ENCODE measurements at places on chromosomes 6 and 20.
A peak's percentile ranks its signal among the peaks of the same experiment; 100 is the strongest.

GRCh38 chr6:125871365-125871764, 80.6 kb downstream of the NCOA7 start:
- peak; percentile 73 for DNase-seq

GRCh38 chr6:76888351-76888750, 574.9 kb downstream of the HTR1B start:
- DNase-seq = no peak

DNA sequence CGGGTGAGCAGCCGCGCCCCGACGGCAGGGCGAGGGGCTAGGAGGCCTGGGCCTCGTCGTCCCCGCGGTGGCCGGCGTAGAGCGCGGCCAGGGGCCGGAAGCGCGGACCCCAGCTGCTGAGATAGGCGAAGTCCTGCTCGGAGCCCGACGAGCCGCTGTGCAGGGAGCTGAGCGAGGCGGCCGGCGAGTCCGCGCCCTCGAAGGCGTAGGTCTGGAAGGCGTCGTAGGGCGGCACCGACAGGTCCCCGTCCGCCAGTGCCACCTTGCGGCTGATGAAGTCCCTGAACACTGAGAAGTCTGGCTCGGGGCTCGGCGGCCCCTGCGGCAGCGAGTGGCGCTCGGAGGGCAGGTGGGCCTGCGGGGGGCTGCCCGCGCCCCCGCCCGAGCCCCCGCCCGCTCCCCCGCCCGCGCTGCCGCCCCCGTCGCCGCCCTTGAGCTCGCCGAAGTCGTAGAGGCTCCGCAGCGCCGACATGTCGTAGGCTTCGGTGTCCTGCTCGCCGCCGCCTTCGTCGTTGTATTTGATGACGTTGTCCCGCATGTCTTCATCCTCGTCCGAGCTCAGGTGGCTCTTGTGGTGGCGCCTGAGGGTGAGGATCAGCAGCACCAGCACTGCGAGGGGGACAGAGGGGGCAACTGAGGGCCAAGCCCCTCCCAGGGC, 56.5 kb downstream of the CD40 start:
- DNase-seq = no peak

GRCh38 chr6:160534050-160534696, 129.9 kb downstream of the LPA start:
- DNase-seq = no peak

DNA sequence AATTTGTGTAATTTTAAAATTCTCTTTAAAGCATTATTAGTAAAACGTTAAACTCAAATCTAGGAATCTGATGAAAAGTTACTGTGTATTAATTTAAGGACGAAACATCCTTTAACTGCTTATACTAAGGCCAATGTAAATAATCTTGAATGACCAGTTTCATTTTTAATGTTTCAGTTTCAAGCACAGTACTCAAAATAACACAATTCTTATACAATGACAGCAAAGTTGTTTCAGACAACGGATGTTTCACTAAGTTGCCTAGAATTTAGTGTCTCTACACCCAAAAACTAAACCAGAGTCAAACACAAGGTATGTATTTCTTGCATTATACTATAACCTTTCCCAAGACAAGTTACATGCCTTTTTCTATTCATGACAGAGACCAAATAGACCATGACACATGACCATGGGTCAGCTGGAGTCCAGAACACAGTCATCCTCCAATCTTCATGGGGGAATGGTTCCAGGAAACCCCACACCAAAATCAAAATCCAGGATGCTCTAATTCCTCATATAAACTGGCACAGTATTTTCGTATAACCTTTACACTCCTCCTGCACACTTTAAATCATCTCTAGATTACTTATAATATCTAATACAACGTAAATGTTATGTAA, 7.7 kb downstream of the PHIP start:
- no peak for DNase-seq

- DNase-seq = peak; percentile 6
These were observed 9.6 kb downstream of the MOXD1 start for GRCh38 chr6:132391391-132392269.

DNA sequence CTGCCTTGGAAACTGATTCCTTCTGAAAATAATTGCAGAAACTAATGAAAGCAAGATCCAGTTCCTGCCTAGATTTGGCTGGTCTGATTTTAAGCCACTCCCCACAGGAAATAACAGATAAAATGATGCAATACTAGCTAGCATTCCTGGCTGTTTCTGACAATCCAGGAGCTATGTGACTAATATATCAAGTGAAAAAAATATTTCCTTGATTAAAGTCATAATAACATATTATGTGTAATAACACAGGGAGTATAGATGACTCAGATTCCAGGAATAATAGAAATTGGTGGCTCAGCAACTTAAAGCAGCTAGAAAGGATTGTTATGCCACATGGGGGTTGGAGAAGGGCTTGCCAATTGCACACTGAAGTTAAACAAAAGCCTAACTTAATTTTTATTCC, 182.7 kb upstream of the SALL4 start:
- DNase-seq = no peak

GRCh38 chr6:108564178-108564577, 3.5 kb downstream of the FOXO3 start:
- no peak for DNase-seq

DNA sequence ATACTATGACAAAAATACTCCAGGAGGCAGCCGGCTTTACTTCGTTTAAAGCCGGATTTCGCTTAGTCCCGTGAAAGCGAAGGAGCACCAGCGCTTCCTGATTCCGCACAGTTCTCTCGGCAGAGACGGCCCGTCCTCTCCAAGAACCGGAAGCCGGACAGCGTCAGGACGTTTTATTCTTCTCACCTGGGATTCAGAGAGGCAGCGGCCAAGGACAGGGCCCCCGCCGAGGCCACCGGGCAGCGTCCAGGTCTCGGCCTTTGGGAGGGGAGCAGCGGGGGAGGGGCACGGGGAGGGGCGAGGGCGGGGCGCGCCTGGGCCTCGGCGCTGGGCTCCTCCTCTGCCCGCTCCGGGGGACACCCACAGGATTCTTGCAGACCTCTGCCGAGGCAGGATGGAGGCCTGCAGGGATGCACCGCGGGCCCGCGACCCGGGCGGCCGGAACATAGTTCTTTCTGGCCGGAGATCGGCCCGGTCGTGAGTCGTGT, 2.8 kb upstream of the DIDO1 start:
- DNase-seq = no peak

DNA sequence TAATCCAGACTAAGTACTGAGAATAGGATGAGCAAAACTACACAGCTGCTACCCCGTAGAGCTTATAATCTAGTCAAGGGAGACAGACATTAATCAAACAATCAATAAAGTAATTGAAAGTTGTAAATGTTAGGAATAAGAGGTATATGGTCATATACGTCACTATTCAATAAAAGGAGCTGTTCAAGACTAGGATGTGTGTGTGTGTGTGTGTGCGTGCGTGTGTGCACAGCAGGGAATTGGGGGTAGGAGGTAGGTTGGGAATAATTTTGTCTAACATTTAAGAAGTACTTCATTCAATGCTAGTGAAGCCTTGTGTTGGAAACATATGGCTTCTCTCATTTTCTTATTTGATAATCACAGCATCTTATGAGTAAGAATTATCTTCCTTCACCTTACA, 41.8 kb downstream of the SESN1 start:
- no peak for DNase-seq

- DNase-seq = no peak
These were observed 366.1 kb upstream of the SOX4 start for GRCh38 chr6:21227486-21227885.

DNA sequence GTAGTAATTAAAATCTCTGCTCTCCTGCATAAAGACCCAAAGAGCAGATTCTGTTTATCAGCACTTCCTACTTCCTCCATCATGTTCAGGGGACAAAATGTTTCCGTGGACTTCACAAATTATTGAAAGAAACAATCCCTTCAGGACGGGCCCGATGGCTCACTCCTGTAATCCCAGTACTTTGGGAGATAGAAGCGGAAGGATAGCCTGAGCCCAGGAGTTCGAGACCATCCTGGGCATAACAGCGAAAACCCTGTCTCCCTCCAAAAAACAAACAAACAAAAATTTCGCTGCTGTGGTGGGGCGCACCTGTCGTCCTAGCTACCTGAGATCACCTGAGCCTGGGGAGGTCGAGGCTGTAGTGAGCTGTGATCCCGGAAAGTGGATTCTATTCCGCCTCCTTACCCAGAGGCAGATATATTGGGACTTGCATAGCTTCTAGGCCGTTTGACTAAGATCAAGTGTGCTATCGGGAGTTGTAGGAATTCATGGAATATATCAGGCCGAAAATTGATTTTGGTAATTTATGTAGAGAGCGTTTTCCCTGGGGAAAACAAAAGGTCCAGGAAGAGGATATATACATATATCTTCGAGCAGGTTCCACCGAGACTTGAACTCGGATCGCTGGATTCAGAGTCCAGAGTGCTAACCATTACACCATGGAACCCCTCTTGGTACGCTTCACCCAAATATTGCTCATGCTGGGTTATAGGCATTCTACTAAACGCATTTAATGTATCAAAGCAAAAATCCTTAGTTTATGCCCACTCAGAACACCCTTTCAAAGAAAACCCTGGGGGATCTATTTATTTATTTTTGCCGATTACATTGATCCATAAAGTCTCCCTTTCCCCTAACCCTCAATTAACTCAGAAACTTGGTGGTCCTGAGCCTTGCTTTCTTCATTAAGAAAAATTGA, 74.5 kb upstream of the ZNF184 start:
- DNase-seq = peak; percentile 1

DNA sequence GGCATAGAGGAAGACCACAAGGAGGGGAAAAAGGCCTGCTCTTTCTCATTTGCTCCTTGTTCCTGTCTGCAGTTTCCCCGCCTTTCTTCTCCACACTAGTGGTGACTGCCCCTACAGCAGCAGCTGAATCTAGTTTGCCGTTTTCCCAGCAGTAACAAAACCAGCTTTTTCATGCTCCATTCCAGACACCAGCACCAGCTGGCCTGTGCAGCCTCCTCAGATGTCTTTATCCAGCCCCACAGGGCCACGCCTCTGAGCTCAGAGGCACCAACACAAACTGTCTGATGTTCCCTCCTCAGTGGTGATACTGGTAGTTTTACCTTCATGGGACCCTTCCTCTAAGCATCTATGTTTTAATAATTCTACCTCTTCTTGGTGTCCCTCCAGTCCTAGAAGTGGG, 70.4 kb upstream of the SLC24A3 start:
- no peak for DNase-seq

DNA sequence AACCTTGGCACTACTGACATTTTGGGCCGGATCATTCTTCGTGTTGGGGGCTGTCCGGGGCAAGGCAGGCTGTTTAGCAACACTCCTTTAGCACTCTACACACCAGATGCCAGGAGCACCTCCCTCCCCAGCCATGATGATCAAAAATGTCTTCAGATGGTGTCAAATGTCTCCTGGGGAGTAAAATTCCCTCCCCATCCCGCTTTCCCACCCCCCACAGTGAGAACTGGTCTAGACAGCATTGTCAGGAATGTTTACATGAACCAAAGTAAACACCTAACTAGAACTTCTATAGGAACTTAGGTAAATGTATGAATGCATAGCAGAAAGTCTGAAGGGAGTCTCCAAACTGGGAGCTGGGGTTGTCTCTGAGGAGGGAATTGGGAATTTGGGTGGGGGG, 70.0 kb upstream of the TOP1 start:
- no peak for DNase-seq

DNA sequence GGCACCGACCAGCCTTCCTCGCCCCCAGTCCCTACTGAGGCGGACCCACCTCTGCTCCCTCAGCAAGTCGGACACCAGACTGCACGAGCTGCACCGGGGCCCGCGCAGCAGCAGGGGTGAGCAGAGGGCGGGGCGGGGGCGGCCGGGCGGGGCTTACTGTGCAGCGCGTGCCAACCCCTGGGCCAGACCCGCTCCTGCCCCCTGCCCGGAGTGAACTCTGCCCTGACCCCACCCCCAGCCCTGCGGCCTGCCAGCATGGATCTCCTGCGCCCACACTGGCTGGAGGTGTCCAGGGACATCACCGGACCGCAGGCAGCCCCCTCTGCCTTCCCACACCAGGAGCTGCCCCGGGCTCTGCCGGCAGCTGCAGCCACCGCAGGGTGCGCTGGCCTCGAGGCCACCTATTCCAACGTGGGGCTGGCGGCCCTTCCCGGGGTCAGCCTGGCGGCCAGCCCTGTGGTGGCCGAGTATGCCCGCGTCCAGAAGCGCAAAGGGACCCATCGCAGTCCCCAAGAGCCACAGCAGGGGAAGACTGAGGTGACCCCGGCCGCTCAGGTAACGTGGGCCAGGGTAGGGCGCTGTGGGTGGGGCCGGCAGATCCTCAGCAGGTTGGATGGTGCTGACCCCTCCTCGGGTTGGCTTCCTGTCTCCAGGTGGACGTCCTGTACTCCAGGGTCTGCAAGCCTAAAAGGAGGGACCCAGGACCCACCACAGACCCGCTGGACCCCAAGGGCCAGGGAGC, 1.5 kb upstream of the SLC2A4RG start:
- no peak for DNase-seq

GRCh38 chr6:40054602-40055001, 120.3 kb upstream of the MOCS1 start:
- DNase-seq = no peak

GRCh38 chr20:60063048-60063451, 104.8 kb downstream of the CDH26 start:
- no peak for DNase-seq

DNA sequence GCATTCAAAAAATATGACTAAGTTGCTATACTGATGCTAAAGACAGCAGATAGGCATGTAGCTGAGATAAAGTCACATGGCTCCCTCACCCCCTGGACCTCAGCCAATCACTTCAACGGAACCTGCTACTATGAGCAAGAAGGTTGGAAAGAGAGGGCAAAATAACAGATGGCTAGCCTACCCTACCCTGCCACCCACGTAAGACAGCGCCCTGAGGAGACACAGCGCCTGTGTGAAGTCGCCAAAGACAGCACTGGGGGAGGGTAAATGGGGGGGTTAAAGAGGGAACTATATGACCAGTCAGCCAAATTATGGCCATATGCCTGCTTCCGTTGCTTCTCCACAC, 163.2 kb downstream of the RALGAPA2 start:
- DNase-seq = no peak

GRCh38 chr6:33088931-33089620, 13.3 kb downstream of the HLA-DPB1 start:
- no peak for DNase-seq

DNA sequence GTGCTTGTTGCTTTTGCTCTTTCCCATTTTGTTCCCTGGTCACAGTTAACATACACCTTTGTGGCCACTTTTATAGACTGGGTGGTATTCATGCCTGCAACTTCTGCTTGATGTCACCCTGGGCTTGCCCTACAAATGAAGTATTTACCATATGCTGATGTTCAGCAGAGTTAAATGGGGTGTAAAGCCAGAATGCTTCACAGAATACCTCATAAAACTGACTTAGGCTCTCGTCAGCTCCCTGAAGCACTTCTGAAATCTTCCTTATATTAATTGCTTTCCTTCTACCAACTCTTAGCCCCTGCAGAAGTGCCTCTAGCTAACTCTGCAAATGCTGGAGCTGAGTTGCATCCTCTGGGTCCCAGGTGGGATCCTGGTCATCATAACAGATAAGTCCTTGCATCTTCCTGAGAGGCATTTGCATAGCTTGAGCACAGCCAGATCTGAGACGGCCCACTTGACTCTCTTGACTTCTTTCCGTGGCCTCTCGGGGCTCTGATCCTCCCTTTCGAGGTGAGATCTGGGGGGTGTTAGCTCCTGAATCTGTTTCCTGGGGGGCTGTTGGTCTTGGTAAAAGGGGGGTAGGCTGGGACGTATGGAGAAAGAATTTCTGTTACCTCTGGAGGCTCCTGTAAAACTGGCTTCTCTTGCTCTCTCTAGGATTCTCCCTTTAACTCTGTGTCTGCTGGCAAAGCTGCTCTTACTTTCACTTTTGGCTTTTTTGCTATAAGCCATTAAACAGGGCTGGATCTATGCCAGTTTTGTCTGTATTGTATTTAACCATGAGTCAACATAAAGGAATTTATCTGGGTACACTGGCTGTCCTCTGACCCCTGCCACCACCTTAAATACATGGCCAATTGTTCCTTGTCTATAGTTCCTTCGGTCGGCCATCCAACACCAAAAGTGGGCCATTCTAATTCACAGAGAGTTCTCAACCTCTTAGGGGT, 223.0 kb upstream of the SYNCRIP start:
- DNase-seq = peak; percentile 40

Data from DMS79 treated with DMSO at 0.1 percent for 48 hours (cell line).